ENCODE measurements at places on chromosomes 3 and 15.
A peak's percentile ranks its signal among the peaks of the same experiment; 100 is the strongest.

DNA sequence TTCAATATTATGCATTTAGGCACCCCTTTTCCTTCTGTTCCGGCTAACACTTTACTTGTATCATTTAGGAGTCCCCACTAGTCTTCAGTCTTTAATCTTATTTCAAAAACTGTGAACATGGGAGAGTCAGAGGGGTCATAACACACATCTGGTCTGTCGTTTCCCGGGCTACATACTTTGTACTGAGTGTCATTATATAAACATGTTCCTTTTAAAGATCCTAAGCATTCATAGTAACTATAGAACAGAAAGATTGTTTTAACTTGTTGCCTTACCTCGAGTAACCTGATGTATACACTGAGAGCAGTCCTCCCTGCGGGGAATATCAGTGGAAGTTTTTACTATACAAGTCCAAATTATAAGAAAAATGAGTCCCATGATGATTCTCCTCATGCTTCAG, 78.2 kb upstream of the VEPH1 start:
- DNase-seq: peak; percentile 27

- no peak for DNase-seq
These were observed 163.1 kb upstream of the MANF start for GRCh38 chr3:51221959-51222358.

DNA sequence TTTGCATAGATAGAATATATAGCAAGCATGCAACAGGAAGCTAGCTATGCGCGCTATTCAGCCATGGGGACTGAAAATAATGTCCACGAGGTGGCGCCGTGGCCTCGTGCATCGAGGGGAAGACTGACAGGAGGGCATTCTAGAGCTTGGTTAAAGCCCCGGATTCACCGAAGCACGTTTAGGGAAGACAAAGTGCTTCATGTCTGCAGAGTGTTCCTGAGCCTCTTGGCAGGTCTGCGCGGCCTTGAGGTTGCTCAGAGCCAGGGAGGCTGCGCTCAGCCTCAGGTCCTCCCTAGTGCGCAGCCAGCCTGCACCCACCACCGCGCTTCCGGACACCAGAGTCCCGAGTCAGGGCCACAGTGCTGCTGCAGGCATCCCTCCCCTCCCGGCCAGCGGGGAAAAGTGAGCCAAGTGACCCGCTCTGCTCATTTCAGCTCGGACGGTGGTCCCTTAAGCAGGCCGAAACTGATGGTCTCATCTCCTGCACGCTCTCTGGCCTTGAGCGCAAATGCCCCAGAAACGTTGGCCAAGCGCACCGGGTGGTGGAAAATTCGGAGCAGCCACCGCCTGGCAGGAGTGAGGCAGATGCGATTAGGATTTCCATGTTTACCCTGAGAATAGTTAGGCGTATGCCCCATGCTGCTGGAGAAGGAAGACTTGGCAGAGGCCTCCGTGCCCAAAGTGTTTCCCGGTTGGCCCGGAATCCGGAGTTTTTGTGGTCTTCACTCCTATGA, 24.8 kb downstream of the GABRA5 start:
- DNase-seq: peak; percentile 83

DNA sequence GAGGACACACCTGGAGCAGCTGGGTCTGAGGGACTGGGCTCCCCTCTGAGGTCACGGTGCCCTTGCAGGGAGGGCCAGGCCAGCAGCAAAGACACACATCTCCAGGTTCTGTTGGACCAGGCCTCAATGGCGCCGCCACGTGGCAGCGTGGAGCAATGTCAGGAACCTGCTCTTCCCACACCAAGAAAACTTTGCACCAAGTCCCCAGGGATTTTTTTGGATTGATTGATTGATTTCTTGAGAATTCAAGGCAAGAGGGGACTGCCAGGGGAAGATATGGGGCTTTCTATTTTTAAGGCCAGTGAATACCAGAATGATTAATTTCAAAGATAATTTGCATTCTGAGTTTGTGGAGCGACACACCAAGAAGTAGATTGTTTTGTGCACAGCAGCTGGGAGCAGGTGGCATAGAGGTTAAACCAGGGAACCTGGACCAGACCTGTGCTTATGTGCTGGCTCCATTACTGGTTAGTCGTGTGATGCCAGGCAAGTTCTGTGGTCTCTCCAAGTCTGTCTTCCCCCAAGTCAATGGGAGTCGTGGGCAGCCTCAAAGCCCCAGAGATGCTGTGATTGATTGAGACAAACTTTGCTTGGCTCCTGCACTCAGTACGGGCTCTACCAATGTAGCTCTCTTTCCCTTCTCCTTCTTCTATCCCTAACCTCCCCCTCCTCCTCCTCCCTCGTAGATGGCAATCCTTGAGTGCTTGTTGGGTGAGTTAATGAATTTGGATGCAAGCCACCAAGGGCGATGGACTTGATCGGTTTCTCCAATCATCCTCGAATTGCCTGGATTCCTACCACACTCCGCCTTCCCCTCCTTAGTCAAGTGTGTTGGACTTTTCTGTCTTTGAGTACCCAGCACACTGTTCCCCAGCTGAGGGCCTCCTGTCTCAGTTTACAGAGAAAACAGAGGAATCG, 96.2 kb upstream of the TRPM1 start:
- no peak for DNase-seq

- DNase-seq: no peak
These were observed 33.5 kb upstream of the MKRN3 start for GRCh38 chr15:23532024-23532423.

DNA sequence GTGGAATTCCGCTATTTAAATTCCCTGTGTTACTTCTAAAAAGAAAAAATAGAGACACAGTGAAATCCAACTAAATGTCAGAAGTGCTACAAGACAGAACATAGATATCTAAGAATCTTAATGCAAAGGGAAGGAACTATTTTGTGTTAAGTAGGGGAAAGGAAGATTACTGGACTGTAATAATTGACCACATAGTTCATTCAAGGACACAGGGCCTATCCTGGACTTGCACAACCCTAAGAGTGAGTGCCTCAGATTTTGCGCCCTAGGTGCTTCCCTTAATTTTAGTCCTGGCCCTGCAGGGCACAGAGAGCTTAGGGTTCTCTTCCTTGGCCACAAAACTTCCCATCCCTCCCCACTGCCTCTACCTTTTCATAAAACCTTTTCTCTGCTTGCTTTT, 3.5 kb upstream of the IL20RB start:
- no peak for DNase-seq

DNA sequence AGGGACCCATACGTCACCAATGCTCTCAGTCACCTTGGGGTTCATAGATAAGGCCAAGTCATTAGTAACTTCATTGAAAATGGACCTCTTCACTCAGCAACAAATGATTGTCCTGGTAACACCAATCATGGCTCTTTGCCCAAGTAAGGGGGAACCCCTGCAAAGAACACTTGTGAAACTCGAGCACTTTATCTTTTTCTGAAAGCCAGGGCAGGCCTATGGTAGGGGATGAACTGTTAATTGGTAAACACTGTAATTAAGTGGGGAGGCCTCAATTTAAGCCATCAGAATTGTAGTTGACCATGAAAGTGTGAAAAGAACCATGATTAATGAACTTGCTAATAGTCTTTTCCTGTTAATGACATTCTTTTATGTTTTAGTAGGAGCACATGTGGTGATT, 73.3 kb downstream of the ABHD5 start:
- DNase-seq: no peak

- no peak for DNase-seq
These were observed 202.5 kb upstream of the CBLB start for GRCh38 chr3:106071306-106071705.
